NB4 (cell line): ENCODE measurements at places on chromosomes 1 and 21.

DNA sequence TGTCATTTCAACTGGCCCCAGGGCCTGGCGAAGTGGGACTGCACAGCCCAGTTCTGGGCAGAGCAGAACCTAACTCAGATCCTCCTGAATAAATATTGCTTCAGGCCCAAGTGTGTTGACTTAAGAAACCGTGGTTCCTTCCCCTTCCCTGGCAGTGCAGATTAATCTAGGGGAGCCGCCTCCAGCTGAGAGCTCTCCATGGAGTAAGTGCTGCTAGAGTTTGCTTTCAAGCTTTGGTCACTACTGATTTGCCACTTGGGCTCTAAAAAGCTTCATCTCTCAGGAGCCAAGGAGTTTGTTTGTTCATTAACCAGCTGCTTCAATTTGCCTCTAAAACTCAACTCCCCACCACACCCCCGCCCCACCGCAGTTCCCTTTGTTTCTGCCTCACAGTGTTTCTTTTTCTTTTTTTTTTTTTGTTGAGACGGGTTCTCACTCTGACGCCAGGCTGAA lies 112.1 kb downstream of the DTL start:
- DNase-seq, result no peak

DNA sequence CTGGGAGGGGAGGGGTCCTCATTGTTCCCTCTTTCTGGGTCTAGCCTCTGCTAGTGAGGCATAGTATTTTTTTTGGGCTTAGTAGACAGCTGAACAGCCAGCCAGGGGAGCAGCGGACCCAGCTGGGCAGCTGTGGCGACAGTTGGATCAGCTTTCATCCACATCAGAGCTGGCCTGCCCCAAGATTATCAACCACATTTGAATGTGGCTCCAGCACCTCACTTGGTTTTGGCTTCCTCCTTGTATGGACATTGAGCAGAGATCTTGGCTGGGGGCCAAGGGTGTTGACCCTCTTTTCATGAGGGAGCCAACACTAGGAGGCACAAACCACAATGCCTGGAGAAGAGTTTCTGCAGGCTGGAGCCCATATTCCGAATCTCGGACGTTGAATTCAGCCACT lies 25.0 kb downstream of the WNT4 start:
- DNase-seq, result no peak

DNA sequence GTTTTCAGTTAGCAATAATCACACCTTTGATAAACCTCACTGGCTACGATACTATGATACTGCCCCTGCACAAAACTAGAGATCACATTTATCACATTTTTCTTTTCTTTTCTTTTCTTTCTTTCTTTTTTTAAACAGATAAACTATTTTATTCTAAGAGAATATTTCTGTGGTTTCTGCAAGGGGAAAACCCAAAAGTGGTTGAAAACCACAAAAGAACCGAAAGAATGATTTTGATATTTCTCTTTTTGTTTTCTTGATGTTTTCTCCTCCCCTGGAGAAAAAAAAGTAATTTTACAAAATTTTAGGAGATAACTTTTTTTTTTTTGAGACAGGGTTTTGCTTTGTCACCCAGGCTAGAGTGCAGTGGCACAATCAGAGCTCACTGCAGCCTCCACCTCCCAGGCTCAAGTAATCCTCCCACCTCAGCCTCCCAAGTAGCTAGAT lies 18.4 kb upstream of the FRRS1 start:
- DNase-seq, result no peak

DNA sequence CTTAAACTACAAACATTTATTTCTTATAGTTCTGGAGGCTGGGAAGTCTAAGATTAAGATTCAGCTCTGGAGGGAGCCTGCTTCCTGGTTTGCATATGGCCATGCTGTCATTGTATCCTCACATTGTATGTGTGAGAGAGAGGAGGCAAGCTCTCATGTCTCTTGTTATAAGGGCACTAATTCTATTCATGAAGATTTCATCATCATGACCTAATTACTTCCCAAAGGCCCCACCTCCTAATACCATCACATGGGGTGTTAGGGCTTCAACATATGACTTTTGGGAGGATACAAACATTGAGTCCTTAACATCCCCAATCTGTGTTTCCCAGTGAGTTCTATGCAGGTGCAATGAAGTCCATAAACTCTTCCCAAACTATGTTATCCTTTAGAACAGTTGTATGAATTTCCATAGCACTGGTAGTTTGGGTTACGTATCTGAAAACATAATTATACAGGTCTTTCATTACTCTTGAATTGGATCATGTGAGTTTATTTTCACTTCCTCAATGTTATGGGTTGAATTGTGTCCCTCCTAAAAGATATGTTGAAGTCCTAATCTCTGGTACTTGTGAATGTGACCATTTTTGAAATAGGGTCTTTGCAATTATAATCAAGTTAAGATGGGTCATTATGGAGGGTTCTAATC lies 124.2 kb downstream of the RUNX1 start:
- no peak for DNase-seq

DNA sequence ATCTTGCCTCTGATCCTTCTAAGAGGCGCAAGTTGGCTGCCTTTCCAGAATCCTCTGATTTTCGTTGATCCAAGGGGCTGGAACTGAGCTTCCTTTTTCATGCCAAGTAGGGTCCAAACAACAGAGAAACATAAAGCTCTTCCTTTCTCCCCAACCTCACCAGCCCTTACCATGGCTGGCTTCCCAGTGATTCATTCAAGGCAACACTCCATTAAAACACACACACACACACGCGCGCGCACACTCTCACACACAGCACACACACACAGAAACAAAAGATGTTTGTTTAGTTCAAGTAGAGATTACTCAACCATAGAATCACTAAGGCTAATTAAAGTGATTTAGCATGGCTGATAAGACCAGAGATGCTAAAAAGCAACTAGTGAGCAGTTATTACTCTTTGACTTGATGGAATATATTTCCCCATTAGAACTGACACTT lies 13.0 kb upstream of the GUCA2A start:
- DNase-seq, result no peak

DNA sequence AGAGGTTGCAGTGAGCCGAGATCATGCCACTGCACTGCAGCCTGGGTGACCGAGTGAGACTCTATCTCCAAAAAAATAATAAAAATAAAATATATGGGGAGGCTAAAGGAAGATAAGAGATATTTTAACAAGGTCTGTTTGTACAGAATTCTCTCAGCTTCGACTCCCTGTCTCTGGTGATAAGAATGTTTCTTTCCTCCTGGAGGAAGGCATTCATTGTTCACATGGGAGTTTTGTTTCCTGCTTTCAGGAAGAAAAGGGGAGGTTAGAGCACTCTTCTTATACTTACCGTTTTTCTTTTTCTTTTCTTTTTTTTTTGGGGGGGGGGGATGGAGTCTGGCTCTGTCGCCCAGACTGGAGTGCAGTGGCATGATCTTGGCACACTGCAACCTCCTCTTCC lies 2.0 kb upstream of the NAXE start:
- no peak for DNase-seq

DNA sequence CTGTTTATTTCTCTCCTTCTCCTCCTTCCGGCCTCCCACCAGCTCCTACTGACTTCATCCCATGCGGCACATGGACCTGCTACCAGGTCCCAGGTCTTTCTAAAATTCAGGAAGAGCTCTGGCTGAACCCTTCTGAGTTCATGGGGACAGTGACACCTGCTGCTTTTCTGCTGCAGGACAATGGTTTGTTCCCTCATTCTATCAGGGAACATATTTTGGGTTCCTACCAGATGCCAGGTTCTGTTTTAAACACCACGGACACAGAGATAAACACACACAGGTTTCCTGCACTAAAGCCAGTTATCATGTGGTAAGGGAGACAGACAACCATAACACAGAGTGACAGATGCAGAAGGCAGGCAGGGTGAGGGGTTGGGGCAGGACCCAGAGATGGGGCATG lies 114.0 kb upstream of the RAB4A start:
- peak; percentile 49 for DNase-seq

DNA sequence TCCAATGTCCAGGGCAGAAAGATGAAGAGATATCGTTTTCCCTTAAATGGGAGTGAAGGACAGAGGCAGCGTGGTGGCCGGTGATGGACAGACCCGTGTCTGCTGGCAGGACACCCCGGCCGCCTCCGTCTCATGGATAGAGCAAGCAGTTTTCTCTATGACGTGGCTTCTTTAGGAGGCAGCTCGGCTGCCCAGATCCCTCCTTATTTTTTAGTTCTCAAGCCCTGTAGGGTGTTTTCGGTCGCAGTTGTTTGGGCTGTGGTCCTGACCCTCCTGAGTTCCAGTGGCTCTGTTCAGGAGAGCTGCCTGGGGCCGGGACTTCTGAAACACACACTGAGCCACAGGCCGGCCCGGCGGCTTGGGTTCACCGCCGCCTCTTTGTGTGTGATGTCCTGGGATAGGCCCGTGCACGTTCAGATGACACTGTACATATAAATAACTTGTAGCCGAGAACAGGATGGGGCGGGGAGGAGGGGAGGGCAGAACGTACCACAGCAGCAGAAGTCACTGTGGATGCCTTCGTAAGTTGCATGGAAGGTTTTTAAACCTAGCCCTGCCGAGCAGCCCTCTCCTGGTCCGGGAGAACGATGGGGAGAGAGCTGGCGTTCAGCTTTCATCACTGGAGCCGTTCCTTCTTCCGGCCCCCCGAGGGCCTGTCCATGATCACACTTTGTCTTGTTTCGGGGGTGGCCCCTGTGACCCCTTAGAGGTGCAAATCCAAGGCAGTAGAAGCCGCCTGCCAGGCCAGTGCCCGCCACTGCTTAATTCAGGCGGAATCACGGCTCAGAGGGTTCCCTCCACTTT lies 65.2 kb downstream of the SIK1 start:
- no peak for DNase-seq

- peak; percentile 52 for DNase-seq
Measured at GRCh38 chr1:30881319-30882181, 27.0 kb downstream of the SDC3 start.

- peak; percentile 22 for DNase-seq
Measured at GRCh38 chr1:6171548-6172124, 8.5 kb downstream of the CHD5 start.

DNA sequence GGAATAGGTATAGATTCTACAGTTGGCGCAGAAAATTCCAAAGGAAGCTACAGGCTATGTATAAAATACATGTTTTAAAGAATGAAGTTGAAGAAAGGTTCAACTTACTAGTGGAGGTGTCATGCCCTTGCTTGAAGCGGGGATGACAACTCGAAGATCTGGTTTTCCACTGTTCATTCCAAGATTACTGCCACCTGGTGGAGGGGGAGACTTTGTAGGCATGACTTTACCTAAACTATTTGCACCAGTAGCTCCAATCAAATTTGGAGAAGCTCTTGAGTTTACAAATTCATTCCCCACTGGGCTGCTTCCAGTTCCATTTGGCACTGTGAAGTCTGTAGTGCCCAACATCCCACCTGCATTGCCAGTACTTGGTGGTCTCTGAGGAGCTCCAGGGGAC lies 81.7 kb downstream of the AXDND1 start:
- DNase-seq, result peak; percentile 35

DNA sequence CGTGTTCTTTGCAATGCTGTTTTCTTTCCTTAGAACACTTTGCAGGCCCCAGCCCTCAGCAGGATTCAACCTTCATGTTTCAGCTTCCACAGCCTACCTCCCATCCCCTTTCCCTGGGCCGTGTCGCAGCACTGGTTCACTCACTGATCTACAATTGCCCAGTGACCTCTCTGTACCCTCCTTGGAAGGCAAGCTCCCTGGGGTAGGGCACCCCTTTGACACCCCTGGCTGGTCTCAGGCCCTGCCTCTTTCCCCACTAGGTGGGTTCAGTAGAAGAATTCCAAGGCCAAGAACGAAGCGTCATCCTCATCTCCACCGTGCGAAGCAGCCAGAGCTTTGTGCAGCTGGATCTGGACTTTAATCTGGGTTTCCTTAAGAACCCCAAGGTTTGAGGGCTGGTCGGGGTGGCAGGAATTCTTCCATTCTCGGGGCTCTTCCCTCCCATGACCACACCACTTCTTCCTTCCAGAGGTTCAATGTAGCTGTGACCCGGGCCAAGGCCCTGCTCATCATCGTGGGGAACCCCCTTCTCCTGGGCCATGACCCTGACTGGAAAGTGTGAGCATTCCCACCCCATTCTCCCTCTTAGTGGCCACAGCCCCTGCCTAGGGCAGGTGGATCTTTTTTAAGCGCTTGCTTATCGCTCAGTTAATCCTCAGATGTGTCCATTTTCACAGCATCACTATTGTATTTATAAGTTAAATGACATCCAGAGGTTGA lies 7.3 kb downstream of the RHOC start:
- DNase-seq, result no peak

DNA sequence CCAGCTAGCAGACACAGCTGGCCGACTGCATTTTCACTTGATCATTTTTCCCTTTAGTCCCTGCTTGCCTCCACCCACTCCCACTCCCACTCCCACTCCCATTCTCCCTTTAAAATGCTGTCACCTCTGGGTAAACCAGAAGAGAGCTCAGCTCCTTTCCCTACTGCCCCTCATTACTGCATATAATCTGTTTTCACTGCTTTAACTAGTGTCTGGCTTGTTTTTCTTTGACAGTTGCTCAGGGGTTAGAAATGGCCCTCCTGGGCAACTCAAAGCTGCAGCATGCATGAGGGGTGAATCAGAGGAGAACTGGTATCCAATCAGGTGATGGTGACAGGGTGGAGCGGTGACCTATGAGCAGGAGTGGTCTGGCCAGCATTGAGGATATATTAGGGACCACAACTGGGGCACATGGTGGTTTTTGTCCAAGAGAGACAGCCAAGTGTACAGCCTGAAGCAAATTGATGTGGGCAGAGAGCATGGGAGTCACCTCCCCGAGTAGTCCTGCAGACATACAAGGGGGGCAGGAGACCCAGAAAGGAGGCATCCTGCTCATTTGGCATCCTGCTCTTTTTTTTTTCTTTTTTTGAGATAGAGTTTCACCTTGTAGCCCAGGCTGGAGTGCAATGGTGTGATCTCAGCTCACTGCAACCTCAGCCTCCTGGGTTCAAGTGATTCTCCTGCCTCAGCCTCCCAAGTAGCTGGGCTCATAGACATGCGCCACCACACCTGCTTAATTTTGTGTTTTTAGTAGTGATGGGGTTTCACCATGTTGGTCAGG lies 42.6 kb upstream of the SRSF10 start:
- DNase-seq, result no peak

DNA sequence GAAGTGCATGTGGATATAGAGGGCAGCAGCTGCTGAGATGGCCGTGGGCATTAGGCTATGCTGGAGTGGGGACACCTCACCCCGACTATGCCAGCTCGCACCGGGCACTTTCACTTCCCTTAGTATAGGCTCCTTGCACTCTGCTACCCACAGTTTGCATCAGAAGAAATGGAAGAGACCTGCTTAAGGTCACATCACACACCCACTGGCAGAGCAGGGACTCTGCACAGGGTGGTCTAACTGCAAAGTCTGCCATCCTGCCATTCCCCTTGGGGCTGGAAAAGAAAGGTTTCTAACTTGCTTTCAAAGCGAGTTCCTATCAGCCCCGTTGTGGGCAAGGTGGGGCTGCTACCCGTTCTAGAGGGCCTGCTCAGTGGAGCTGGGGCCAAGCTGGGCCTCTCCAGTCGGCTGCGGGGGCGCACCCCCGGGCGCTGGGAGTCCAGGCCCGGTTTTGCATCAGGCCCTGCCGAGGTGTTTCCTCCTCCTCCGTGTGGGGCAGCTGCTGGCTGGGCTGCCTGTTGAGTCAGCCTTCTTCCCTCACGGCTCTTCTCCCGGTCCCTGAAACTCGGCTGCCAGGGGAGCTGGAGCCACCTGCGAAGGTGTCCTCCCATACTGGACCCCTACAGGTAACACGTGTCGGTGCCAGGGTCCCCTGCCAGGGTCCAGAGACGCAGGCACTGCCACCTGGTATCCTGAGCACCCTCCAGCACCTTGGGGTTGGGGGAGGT lies at the start of gene SYTL1:
Gene SYTL1 (plus strand): TSS at position 498 of the 728 bp plus-strand sequence. CDS start 3,313 bp downstream, outside the sequence.
- peak; percentile 96 for DNase-seq

GRCh38 chr1:228166170-228166936 lies 749 bp downstream of the IBA57 start:
- DNase-seq, result peak; percentile 54

GRCh38 chr1:56502700-56503245 lies 76.6 kb downstream of the PLPP3 start:
- DNase-seq, result peak; percentile 21
